ENCODE measurements at places on chromosomes 3 and 15.

GRCh38 chr3:164791263-164791662 lies 287.0 kb downstream of the SI start:
- DNase-seq = no peak

DNA sequence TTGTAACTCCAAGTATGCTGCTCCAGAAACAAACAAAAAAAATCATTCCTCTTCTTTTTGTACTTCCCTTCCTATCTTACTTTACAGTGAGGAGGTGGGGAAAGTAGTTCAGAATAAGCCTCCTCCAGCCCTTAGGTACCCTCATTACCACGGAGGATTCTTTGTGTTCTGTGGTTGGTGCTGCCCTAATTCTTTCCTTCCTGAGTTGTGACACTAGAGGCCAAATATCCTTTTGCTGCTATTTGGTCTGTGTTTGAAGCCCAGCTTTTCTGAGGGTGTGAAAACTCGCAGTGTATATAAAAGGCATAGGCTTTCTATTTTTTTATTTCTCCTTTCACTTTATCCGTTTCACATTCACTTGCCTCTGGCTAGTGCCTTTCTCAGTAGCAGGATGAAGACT lies 98.2 kb downstream of the HHLA2 start:
- DNase-seq = no peak

DNA sequence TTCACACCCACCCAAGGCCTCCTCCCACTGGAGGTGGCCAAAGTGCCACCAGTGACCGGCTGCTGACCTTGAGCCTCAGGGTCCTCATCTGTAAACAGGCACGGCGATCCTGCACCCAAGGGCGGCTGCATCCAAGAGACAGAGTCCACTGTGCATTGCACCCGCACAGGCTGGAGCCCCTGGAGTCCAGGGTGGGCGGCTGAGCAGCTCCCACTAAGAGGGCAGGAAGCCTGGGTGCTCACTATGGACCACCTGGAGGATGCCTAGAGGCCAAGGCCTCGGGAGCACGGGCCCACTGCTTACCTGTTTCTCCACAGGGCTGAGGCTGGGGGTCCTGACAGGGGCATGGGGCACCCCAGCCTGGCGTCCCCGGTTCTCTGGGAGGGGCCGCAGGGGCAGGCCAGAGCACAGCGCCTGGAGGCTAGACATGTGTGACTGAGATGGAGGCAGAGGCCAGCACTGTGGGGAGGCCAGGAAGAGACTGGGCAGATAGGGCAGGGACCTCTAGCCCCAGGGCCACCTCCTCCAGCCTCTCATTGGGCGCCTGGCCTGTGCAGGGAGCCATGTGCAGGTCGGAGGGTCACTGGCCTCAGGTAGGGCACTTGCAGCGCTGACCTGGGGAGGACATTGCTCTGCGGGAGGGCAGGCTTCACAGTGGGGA lies at the start of gene UROC1:
Gene UROC1 (minus strand): TSS at position 483 of the 661 bp plus-strand sequence. CDS start 54 bp downstream, at position 429.
- DNase-seq = no peak

GRCh38 chr15:56929399-56929798 lies 11.0 kb downstream of the TCF12 start:
- DNase-seq = no peak

- no peak for DNase-seq
Observed at GRCh38 chr3:187186801-187187421, 10.4 kb upstream of the RTP1 start.

DNA sequence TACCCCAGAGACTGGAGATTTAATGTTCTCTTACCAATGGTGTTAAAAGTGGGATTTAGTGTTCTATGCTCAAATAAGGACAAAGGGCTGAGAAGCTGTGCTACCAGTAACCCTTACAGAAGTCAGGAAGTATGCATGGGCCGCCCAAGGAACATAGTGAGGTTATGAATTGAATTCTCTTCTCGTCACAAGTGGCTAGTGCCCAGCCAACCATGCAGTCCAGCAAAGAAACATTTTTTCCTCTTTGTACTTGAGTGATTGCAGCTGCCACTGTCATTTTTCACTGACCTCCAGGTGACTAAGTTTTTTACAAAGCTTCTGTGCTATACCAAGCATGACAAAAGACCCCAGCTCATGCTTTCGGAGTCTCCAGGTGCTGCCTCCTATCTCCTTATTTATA lies 110.6 kb upstream of the DCBLD2 start:
- no peak for DNase-seq

DNA sequence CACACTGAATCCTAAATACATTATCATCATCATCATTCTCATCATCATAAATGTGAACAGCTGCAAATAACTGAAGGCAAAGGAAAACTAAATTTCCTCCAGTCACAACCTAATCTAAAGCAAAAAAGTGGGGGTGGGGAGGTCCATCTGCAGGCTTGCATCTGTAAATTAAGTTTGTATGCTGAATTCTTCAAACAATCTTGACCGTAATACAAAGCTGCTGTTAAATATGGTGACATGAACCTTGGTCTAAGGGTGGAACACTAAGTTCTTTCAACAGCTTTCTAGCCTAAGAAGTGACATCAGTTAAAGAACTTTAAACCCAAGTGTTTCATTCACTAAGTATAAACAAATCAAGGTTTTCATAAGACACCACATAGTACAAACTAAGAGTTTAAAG lies 4.3 kb downstream of the LRRFIP2 start:
- DNase-seq = no peak

DNA sequence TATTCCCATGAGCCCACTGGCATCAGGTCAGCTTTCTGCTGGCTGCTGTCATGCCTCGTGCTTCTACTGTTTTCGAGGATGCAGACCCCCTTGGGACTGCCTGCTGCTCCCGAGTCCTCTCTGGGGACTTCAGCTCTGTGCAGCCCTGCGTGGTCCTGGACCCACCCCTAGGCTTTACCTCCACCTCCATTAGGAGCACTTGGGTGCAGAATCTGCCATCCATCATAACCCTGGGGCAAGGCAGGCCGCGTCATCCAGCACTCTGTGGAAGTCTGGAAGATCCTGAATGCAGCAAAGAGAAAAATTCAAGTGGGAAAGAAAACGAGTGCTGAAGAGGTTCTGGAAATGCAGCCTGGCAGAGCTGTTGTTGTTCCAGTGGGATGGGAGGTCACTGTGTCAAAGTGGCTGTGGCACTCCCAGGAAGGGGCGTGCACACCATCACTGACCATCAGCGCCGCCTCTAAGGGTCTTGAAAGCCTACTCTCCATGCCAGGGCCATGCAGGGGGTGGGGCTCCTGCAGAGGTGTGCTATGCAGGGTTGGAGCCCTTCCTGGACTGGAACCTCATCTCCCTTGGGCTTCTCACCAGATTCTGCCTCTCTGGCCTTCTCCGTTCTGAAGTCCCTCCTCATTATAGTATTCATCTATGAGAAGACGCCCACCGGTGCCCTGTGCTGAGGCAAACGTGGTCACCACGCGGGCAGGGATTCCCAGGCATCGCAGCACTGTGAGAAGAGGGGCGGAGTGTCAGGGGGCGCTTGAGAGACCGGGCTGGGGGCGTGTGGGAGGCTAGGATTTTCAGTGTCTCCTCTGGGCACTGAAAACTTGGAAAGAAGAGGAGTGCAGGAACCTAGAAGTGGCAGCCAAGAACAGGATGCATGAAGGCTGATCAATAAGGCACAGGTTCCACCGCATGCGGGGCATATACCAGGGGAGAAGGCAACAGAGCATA lies 12.5 kb downstream of the EPB42 start:
- DNase-seq = no peak

Measured in stimulated activated CD4-positive, alpha-beta T cell treated with anti-CD3 and anti-CD28 coated beads, Interleukin-1b, Interleukin-23, amount 100 ng/mL, for 1 hour (primary cell).